ENCODE measurements at places on chromosomes 16 and 17.

DNA sequence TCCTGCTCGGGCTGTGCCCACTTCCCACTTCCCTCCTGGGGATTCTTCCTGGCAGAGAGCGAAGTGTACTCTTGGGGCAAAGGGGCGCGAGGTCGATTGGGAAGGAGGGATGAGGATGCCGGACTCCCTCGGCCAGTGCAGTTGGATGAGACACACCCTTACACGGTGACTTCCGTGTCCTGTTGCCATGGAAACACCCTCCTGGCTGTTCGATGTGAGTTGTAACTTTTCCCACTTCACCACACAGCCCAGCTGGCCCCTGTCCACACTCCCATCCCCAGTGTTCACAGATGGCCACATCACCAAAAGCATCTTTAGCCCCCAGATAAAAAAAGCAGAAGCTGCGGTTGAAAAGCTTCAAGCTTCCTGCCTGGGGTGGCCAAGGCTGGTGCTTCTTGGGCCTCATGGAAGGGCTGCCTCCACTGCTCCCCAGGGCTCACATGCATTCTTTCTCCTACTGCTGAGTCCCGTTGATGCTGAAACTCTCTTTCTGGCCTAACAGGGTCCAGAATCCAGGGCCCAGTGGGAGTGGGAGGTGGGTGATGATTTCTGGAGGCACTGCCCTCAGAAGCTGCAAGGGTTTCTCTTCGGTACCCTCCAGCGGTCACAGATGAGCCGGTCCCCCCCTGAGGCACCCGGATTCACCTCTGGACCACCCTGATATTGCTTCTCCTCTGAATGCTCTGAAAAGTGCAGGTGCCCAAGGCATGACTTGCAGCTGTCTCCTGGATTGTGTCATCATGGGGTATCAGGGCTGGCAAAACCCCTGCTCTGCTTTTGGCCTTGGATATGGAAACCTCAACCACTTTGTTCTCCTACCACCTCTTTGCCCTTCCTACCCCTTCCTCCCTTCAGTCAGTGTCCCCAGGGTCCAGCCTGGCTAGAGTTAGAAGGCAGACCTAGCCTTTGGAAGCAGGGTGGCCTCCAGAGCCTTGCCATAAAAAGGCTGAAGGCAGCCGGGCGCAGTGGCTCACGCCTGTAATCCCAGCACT, 2.2 kb upstream of the TRAF4 start:
- DNase-seq = no peak

- DNase-seq = peak; percentile 37
Measured at GRCh38 chr17:44556166-44556831, 985 bp upstream of the FZD2 start.

GRCh38 chr17:69047368-69048263, 13.1 kb downstream of the ABCA9 start:
- DNase-seq = no peak

DNA sequence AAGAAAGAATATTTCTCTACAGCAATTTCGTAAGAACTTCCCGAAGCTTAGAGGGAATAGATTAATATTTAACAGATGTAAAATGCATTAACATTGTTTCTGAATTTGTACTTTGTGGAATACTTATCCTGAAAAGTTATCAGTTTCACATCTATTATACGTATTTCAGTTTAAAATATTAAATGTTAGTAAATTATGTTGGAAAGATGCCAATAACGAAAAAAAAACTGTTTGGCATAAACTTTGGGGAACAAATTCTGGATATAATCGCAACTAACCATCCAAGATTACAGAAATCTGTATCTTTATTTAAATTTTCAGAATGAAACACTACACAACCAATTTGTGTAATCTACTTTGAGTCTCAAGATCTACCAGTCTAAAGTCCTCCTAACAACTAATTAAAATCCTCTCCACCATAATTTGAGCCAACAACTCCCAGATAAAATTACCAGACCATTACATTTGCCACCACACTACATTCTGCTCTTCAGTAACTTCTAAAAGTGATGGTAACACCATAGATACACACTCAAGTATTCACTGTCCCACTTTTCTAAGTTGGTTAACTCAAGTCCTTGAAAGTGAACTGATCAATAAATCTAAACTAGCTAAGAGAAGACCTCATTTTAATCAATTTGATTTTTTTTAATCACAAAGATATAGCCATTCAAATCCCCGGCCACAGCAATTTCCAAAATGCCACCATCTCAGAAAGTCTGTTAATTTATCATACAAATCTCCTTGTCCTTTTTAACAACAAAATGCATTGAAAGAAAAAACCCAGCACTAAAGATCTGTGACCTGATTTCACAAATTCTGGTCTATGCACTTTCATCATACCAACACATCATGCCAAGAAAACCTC, 2.0 kb downstream of the SIAH1 start:
- DNase-seq = no peak

- DNase-seq = no peak
Measured at GRCh38 chr16:79903471-79903870, 302.9 kb upstream of the MAF start.

DNA sequence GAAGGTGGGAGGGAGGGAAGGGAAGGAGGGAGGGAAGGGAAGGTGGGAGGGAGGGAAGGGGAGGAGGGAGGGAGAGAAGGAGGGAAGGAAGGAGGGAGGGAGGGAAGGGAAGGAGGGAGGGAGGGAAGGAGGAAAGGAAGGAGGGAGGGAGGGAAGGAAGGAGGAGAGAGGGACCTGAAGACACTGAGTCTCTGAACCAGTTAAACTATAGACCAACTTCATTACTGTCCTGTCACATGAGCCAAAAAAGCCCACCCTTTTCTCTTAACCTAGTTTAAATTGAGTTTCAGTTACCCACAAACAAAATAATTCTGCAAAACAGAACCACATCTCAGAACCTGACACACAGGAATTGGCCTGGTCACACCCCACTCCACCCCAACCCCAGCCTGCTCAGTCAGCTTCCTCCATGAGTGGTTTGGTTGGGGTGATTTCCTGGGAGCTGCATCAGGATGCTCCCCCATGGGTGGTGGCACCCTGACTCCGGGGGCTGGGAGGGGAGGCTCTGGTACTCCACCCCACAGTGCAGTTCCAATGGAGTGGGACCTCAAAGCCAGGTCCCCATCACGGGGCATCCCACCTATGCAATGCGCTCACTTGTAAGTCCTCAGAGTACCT, 4.7 kb upstream of the PRR29 start:
- DNase-seq = no peak

DNA sequence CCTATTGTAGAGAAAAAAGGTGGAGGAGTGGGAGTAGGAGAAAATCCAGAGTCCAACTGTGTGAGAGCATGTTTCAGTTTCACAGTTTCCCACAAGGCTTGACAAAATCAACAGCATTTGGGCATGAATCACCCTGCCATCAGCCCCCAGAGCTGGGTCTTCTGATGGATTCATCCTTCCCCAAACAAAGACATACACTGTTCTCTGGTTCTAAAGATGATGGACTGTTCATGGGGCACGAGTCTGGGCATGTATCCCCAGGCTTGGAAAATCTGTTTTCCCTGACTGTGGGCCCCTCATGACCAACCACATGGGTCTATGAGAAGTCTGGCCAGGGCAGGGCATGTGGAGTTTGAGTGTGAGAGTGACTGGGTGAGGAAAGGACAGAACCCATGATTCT, 210.4 kb upstream of the IRX5 start:
- no peak for DNase-seq

DNA sequence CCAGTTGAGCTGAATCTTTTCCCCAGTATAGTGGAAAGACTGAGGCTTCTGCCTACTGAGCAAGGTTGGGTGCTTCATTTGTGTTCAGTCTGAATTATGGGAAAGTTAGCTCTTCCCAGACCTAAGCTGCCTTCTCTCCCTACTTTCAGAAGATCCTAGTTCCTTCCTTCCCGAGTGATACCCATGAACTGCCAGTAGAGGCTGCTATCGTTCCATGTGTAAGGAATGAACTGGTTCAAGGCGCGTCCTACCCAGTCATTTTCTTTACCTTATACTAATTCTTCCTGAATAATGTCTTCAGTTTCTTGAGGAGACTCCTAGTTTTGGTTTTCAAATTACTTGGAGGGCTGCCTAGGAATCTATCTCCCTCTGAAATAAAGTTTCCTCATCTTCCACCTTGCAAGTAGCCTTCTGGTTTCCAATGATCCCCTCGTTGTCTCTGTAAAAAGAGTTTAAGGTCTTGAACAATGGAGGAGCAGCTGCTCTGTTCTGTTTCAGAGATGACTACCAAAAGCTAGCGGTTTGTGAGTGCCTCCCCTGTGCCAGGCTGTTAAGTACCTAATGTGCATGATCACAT, 934 bp upstream of the AOC2 start:
- DNase-seq = peak; percentile 63

- no peak for DNase-seq
Measured at GRCh38 chr16:30533748-30534367, 800 bp downstream of the ZNF747 start.

DNA sequence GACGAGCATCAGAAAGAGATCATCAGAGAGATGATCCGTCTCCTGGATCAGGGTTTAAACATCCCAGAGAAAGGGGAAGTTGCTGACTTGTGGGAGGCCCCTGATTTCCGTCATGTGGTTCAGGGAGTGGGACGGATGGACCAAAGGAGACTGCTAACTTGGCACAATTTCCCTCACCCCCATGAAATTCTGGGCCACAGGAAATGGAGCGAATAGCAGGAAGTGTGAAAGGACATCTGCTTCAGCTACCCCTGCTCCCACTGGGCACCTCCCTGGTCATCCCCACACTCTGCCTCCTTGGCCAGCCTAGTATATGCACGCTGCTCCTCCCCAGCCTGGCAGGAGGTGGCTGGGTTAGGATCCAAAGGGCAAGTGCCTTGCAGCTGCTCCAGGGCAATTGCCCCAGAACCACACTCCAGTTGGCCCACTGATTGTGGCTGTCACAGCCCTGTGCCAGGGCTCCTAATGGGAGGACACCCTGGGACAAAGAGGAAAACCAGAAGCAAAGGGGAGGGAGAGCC, 1.3 kb downstream of the ARRB2 start:
- no peak for DNase-seq

DNA sequence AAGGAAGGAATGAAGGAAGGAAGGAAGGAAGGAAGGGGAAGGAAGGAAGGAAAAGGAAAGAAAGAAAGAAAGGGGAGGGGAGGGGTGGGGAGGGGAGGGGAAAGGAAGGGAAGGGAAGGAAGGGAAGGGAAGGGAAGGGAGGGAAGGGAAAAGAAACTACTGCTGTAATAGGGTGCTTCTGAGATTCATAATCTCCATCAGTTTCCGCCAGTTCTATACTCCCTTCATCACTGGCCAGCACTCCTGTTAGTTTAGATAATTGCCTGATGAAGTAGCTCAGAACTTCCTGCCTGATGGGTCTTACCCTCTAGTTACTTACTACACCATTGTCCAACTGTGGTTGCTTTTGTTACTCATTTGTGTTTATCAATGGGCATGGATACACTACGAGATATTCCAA, 2.0 kb upstream of the KRTAP9-6 start:
- no peak for DNase-seq

GRCh38 chr16:4927661-4928060, 9.3 kb downstream of the PPL start:
- no peak for DNase-seq

DNA sequence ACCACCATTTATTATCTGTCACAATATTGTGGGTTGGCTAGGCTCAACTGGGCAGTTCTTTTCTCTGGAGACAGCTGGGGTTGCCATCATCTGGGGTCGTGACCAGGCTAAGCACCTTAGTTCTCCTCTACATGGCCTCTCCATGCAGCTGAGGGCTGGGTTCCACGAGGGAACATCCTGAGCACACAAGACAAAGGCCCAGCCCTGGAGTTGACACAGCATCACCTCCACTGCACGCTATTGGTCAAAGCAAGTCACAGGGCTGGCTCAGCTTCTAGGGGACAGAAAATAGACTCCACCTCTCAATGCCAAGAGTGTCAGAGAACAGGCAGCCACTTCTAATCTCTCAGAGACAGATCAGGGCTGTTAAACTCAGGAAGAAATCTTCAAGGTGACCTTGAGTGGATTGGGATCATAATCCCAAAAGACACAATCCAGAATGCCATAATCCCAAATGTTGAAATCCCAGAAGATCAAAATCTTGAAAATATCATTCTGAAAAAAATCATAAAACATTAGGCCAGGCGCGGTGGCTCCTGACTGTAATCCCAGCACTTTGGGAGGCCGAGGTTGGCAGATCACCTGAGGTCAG, 13.0 kb upstream of the USP10 start:
- peak; percentile 56 for DNase-seq

DNA sequence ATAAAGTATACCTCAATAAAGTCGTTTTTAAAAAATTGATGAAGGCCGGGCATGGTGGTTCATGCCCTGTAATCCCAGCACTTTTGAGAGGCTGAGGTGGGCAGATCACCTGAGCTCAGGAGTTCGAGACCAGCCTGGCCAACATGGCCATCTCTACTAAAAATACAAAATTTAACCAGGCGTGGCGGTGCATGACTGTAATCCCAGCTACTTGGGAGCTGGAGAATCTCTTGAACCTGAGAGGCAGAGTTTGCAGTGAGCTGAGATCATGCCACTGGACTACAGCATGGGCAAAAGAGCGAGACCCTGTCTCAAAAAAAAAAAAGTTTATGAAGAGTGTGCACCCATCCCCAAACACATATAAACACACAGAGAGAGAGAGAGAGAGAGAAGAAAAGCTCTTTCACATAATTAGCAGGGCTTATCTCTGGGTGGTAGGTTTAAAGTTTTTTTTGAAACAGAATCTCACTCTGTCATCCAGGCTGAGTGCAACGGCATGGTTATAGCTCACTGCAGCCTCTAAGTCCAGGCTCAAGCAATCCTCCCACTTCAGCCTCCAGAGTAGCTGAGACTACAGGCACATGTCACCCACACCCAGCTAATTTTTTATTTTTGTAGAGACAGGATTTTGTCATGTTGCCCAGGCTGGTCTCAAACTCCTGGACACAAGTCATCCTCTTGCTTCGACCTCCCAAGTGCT, 3.0 kb downstream of the SREBF1 start:
- no peak for DNase-seq

DNA sequence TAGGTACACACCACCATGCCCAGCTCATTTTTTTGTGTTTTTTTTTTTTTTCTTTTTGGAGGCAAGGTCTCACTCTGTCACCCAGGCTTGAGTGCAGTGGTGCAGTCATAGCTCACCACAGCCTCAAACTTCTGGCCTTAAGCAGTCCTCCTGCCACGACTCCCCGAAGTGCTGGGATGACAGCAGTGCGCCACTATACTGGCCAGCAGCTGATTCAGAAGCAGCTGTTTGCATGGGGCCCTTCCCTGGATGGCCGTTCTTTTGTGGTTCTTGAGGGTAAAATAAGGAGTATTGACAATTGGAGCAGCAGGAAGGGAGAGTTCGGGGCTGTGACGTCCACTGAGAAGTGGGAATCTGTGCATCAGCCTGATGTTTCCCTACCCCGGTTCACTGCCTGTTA, 41.6 kb downstream of the KIAA0513 start:
- DNase-seq = no peak

DNA sequence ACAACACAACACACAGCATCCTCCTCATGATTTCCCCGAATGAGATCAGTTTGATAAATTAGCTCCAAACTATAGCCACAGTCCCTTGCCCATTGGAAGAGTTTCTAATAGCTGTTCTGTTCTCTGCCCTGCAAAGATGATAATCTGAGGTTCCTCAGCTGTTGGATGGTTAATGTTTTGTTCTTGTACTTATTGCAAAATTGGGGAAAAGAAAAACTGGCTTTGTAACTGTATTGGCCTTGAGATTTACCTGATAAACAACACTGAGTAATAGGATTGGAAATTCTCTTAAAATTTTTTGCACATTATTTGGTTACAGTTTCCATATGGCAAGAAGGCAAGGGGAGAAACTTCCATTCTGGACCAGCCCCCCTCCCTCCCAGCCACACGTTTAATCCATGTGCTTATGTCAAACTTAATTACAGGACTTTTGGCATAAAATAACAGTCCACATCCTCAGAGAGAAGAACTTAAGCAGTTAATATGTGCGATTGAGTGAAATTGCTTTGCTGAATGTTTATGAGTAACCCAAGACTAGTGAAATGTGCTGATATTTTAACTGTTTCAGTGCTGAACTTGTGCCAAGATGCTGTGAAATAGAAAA, 119.1 kb upstream of the ZFHX3 start:
- DNase-seq = no peak

Data from WERI-Rb-1 (cell line).